ENCODE measurements at places on chromosomes 7 and 10.

- no peak for DNase-seq
These were observed 9.9 kb downstream of the SYCE1 start for GRCh38 chr10:133555521-133555920.

- no peak for DNase-seq
These were observed 31.6 kb downstream of the MGMT start for GRCh38 chr10:129498680-129499079.

- peak; percentile 53 for DNase-seq
These were observed 19.2 kb upstream of the SMO start for GRCh38 chr7:129169171-129169671.

- no peak for DNase-seq
These were observed 57.9 kb upstream of the BAMBI start for GRCh38 chr10:28619455-28619854.

- no peak for DNase-seq
These were observed 270.7 kb downstream of the RPS24 start for GRCh38 chr10:78304091-78305045.

GRCh38 chr10:96168546-96168945, 38.4 kb downstream of the ZNF518A start:
- no peak for DNase-seq

- DNase-seq: peak; percentile 17
These were observed 435.2 kb downstream of the PLXNA4 start for GRCh38 chr7:132141109-132141508.

DNA sequence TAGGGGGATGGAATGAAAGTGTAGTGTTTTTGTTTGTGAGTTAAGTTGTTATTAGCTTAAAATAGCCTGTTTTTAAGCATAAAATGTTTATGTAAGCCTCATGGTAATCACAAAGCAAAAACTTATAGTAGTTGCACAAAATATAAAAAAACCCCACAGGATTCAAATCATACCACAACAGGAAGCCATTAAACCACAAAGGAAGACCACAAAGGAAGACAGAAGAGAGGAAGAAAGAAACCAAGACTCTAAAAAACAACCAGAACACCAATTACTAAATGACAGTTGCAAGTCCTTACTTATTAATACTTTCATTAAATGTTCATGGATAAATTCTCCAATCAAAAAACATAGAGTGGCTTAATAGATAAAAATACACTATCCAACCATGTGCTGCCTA, 63.6 kb downstream of the ANKRD7 start:
- no peak for DNase-seq

DNA sequence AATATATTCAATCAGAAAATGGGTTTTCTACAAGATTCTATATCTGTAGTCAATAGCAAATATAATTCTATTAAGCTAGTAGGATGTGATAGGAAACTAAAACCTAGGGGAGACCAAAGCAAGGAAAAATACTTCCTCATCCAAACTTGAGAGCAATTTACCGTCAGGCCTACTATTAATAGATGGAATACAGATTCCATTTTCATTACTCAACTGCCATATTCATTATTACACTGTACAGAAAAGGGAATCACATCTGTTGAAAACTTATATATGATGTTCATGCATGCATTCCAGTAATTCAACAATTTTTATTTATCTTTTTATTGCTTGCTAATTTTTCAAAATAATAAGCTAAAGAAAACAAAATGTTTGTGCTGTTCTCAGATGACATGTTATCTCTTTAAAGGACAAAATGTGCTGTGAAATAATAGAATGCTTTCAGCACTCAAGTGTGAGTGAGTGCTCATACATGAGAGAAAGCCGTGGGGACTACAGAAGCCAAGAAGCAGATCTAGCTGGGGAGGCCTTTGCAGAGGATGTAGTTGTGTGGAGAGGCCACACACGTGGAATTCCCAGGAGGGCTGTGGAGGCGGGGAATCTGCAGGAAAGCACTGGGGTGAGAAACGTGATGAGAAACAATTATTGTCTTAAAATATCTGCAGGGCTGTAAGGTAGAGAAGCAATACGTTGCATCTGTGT, 110.0 kb downstream of the EGFR start:
- peak; percentile 57 for DNase-seq

DNA sequence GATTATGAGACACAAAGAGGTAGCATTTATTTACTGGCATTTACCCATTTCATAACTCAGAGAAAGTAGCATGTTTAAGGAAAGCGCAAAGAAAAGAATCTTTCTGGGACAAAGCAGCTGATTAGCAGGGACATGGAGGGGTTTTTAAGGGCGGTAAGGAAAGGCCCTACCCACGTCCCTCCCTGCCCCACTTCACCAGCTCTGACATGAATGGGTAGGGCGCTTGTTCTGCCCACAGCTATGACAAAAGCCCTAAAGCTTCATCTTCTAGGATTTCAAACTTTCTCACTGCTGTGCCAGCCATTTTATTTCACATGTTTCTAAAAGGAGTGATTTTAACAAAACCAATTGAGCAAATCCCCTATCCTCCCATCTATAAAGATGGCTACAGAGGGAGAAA, 406.9 kb upstream of the KLF6 start:
- DNase-seq: no peak

DNA sequence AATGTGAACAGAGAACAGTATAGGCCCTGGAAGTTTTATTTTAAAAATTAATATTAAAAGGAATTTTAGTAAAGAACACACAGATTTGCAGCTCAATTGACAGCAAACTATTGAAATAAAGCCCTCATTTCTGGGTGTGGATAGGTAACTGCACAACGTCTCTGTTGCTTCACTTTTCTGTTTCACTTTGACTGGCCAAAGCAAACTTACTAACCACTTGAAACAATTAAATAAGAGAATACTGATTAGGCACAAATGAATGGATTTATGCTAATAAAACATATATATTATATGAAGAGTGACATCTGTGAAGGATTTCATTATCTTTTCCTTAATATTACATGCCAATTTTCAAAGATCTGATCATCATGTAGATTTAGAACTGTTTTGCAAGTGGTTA, 11.9 kb downstream of the ZNF804B start:
- DNase-seq: no peak

- peak; percentile 92 for DNase-seq
These were observed 22.2 kb downstream of the ENTPD7 start for GRCh38 chr10:99681553-99681952.

GRCh38 chr10:23095966-23096801, 805 bp downstream of the MSRB2 start:
- DNase-seq: peak; percentile 75

DNA sequence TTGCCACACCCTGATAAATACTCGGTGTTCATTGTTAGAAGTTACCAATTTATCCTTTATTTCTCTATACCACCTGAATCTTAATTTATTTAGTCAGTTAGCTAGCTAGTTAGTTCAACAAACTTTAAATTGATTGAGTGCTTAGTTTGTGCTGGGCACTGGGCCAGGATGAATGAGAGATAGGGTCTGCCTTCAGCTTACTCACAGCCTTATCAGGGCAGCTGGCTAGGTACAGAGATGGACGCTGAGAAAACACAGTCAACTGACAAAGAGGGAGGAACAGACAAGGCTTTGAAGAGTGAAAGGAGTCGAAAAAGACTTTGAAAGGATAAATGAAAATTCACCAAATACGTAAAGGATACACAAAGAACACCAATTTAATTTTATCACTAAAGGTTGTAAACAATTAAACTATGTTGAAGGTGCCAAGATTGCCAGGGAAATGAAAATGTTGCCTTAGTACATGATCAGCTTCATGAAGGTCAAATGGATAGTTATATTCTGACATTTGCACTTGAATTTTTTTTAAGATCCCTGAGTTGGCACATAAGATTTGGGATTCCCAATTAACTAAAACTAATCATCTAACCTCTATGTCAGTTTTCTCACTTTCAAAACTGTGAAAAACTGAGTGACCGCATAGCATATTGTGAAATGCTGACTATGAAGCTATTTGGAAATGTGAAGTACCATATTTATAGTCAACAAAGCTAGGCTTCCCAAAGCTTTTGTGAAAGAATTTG, 2.1 kb downstream of the CAV2 start:
- DNase-seq: peak; percentile 40

GRCh38 chr10:88244781-88245625, 338.1 kb downstream of the RNLS start:
- DNase-seq: no peak

GRCh38 chr10:124392626-124393342, 25.9 kb downstream of the OAT start:
- no peak for DNase-seq

GRCh38 chr7:116028787-116029186, 1.8 kb downstream of the TFEC start:
- DNase-seq: no peak

- peak; percentile 37 for DNase-seq
These were observed 253.2 kb downstream of the BICC1 start for GRCh38 chr10:58765910-58766309.

DNA sequence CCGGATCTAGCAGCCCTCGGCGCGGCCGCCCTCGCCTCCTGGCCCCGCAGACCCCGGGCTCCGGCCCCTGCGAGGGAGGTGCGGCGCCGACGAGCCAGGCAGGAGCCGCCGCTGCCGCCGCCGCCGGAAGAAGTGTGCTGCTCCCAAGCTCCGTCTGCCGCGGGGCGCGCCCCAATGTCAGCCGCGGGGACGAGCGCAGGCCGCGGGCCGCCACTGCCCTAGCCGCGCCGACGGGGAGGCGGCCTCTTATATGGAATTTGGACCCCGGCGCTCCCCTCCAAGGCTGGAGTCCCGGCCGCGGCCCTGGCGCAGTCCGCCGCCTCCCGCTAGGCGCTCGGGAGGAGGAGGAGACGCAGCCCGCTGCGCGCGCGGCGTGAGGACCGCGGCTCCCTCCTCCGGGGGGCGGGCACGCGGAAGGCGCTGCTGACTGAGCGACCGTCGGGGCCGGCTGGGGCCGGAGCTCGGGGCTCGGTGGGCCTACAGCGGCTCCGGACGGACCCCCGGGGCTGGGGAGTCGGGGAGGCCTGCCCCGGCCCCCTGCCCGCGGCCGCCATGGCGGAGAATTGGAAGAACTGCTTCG, at the start of gene TRIM8:
Gene TRIM8, plus strand, starts transcription at position 414 of the 580 bp plus-strand sequence. Its CDS starts 139 bp downstream, at position 553.
- DNase-seq: no peak

- no peak for DNase-seq
These were observed 246.3 kb downstream of the SKIDA1 start for GRCh38 chr10:21279217-21279575.

DNA sequence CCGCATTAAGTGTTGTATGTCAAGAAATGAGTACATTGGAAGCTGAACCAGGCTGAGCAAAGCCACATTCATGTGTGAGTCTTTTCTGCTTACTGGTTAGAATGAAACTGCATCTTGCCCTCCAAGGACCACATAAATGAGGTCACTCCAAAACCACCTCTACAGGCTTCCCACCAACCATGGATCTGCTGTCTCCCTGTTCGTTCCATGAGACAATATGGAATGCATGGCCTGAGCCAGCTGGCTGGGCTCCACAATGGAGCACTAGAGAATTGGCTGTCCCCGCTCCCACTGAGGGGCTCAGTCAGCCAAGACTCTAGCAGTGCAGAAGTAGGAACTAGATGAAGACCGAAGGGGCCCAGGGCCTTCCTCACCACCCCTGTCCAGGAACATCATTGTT, 120.8 kb downstream of the TNS3 start:
- no peak for DNase-seq

DNA sequence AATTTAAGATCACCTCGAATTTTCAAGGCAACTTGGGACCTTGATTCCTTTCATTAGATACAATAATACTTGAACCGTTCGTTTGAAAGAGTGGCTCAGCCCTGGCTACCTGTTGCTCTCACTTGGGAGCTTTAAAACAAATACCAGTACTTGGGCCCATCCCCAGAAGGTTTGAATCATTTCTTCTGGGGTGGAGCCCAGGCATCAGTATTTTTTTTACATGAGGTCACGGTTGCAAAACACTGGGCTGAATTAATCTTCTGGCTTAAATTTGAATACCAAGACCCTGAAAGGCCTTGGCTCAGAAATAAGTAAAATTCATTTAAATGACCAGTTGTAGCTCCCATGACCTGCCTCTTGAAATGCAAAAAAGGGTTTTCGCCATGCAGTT, 214.9 kb downstream of the CREB5 start:
- peak; percentile 49 for DNase-seq

- peak; percentile 34 for DNase-seq
These were observed 646 bp downstream of the FAM13C start for GRCh38 chr10:59361663-59362143.

DNA sequence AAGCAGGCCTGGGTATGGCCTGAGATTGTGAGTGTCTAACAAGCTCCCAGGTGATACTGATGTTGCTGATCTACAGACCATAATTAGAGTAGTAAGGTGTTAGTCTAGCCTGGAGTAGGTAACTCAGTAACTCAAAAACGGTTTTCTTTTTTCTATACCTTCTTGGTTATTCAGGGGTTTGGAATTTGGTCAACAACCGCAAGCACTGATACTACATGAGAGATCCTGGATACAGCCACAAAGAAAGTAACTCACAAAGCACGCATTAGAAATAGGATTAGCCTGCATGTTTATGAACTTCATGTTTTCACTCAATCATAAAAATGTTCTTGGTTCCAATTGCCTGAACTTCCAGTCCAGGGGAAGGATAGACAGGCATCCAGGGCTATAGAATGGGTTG, 803.5 kb downstream of the MAGI2 start:
- DNase-seq: no peak

DNA sequence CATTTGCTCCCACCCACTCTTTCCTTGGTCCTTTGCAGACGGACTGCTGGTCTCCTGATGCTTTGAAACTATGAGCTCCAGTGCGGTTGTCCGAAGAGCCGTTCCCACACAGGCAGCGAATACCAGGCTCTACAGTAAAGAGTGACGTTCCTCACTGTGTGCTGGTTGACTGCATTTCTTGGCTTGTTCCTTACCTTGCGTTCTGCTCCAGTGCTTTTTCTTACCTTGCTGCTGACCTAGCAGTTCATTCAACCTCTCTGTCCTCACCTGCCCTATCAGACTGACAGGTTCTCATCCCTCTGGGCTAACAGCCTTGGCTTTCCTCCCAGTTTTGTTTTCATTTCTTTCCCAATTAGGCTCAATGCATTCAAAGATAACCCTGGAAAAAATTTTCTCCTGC, 214.8 kb downstream of the TMEM178B start:
- DNase-seq: no peak

DNA sequence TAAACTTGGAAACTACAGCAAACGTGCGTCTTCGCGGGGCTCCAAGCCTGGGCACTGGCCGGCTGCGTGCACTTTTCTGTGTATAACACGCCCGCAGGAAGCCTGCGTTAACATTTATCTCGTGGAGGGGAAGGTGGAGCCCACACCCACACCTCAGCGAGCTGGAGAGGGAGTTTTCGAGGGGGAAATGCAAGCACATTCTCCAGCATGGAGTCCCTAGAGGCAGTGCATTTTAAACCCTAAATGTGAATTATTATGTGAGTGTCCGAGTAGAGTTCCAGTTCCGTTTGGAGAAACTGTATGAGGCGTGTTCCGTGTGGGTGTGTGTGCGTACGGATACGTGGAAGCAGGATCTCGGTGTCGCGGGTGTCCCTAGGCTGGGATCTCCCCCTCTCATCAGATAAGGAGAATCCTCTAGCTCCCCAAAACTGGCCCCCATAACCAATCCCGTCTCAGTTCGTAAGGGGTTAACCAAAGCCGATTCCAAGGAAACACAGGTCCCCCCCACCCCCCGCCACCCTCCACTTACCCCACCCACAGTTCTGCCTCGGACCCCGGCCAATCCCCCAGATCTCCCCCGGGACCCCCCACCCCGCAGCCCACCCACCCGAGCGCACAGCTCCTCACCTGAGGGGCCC, 403 bp downstream of the CDK6 start:
- peak; percentile 39 for DNase-seq

GRCh38 chr7:139559364-139560105, 36.0 kb downstream of the CLEC2L start:
- DNase-seq: no peak

GRCh38 chr10:1420661-1421362, 316.5 kb downstream of the ADARB2 start:
- DNase-seq: peak; percentile 2

Measured in fibroblast of lung (primary cell).